NCI-H187 treated with DMSO at 0.1 percent for 48 hours (cell line): ENCODE measurements at places on chromosomes 5 and 9.
A peak's percentile ranks its signal among the peaks of the same experiment; 100 is the strongest.

GRCh38 chr5:83199126-83199525 is 121.8 kb downstream of the XRCC4 start:
- no peak for DNase-seq

- no peak for DNase-seq
Observed at GRCh38 chr9:97059626-97060025, 20.7 kb upstream of the CTSV start.

DNA sequence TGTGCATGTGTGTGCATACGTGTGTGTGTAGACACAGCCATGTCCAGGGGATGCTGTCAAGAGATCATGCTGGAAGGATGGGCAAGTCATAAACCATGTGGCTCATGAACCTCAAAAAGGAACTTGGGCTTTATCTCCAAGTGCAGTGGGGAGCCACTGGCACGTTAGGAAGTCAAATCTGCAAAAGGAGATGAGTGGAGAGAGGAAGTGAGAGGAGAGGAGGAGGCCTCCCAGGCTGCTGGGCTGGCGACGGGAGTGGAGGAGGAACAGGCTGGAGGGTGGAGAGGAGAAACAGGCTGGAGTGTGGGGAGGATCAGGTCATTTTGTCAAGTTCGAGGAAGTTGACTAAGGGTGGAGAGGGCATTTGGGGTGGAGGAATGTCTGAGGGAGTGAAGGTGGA is 29.2 kb upstream of the TIFAB start:
- no peak for DNase-seq

DNA sequence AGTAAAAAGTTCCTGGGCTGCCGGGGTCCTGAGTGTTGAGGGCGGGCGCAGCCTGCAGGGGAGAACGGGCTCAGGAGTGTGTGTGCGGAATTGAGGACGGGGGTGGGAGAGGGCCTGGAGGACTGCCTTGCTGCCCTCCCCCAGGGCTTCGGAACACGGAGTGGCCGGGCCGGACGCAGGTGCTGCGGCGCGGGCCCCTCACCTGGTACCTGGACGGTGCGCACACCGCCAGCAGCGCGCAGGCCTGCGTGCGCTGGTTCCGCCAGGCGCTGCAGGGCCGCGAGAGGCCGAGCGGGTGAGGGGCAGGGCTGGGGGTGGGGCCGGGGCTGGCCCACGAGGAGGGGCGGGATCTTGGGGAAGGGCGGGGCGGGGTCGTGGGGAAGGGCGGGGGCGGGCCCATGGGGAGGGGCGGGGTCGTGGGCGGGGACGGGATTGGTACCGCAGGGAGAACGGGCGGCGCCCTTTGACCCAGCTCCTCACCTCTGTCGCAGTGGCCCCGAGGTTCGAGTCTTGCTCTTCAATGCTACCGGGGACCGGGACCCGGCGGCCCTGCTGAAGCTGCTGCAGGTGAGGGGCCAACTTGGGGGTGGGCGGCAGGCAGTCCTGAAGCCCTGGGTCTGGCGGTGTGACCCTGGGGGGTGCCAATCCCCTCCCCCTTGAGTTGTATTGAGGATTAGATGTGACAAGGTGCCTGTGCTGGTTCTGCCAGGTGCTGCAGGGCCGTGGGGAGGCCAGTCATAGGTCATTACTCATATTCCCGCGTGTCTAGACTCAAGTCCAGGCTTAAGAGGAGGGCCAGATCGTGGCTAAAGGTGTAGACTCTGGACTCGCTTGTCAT is 7.1 kb downstream of the FPGS start:
- no peak for DNase-seq

- no peak for DNase-seq
Observed at GRCh38 chr9:25449503-25449902, 228.7 kb downstream of the TUSC1 start.

DNA sequence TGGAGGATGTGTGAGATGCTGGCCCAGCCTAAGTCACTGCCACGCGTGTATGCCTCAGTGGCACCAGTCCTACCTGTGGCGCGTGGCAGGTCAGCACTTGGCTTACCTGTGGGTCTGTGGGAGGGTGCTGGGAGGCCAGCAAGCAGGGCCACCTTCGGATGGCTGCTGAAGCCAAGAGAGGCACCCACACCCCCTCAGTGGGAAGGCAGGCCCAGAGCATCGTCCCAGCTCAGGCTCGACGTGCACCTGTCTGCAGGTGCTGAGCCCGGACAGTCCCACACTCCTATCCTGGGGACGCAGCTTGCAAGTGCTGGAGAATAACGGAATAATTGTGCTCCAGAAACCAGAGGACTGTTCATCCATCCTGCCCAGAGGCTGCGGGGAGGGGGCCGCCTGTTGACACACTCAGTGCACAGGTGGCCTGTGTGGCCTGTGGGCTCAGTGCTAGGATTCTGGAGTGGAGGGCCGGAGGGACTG is 24.0 kb downstream of the NKD2 start:
- DNase-seq: no peak

- no peak for DNase-seq
Observed at GRCh38 chr9:134436379-134436762, 110.1 kb downstream of the RXRA start.

DNA sequence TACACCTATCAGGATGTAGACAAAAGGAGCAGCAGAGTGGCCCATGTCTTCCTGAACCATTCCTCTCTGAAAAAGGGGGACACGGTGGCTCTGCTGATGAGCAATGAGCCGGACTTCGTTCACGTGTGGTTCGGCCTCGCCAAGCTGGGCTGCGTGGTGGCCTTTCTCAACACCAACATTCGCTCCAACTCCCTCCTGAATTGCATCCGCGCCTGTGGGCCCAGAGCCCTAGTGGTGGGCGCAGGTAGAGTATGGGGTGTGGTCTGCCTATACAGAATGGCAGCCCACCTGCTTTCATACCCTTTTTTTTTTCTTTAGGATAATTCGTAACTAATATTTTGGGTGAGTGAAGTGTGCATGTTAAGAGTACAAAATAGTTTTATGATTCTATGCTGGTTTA is 1.1 kb downstream of the SLC27A6 start:
- no peak for DNase-seq

GRCh38 chr5:168646335-168646734 is 67.2 kb upstream of the PANK3 start:
- DNase-seq: no peak

- no peak for DNase-seq
Observed at GRCh38 chr5:8634219-8634618, 765.3 kb downstream of the MTRR start.

DNA sequence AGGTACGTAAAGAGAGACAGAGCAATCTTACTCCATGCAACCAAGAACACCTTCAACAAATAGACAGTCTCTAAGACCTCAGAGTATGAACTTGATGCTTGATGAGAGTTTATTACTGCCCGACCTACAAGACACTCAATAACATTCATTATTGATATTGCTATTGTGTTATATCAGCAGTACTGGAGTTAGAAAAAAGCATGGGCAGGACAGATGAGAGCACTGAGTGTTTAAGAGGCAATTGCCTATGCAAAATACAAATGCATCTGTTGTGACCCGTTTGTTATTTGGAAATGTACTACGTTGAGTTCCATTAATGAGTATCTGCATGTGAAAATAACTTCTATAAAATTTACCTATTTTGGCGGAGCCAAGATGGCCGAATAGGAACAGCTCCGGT is 8.1 kb upstream of the MARCOL start:
- DNase-seq: no peak

DNA sequence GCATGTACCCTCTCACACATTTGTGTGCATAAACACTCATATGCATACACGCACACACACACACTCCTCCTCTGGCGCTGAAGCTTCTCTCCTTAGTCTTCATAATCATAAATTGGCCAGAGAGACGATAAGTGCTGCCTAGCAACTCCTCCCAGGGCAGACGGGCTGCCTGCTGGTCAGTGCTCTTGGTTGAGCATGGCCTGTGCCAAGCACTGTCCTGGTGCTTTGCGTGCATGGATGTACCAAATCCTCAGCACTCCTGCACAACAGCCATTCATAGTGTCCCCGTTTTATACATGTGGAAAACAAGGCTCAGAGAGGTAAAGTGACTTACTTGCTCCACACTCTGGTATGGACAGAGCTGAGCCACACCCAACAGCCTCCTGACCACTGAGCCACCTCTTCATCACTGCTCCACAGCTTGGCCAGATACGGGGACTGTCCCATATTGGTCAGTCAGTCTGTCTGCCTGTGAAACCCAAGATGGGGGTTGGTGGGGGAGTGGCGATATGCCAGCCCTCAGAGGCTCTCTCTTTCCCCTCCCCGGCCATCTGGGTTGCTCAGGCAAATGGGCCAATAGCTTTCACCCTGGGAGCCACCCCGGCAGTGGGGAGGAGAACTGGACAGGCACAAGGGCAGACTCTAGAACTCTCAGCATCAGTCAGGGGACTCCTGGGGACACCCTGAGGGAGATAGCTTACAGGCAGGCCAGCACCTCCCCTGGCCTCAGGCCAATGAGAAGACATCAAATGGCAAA is 64.3 kb upstream of the GARNL3 start:
- DNase-seq: no peak

DNA sequence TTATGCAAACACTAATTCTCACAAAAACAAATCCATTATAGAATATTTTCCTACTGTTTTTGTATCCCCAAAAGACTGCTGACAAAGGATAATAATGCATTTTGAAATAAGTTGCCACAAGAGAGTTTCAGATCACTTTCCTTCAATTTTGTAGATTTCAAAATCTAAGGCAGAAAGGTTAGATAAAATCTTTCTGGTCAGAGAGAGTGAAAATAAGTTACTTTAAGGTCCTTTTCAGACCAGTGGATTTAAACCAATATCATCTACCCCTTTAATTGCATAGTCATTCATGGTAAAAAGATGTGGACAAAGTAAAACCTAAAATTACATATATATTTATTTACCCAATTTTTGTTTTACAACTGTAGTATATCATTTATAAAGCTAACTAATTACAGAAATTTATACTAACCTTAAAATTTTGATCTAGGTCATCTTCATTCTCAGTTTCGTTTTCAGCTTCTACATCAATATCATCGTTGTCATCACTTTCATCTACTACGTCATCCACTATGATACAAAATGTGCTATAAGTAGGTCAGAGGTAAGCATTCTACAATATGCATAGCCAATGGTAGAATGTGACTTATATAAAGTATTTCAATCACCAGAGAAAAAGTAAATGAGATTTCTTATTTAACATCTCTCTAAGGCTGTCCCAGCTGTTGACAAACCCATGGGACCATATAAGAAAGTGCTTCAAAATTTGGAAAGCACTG is 95.7 kb downstream of the AGTPBP1 start:
- DNase-seq: no peak

GRCh38 chr5:177124486-177124991 is 9.0 kb upstream of the NSD1 start:
- no peak for DNase-seq

- peak; percentile 34 for DNase-seq
Observed at GRCh38 chr5:135398160-135398854, 724 bp downstream of the MACROH2A1 start.

DNA sequence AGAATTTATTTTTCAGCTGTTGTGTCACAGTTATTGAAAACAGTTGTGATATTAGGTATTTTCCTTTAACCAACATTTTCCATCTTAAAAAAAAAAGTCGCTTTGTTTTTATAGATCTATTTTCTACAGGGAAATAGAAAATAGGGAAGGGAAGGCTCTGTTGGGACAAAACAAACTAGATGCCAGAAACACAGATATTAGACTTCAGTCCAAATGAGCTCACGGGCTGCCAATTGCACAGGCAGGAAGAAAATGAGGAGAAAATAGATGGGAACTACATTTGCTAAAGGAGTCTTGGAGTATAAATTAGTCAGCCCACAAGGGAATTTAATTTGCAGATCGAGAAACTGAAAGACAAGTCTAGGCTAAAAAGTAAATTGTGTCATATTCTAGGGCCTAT is 21.4 kb upstream of the ISOC1 start:
- no peak for DNase-seq

DNA sequence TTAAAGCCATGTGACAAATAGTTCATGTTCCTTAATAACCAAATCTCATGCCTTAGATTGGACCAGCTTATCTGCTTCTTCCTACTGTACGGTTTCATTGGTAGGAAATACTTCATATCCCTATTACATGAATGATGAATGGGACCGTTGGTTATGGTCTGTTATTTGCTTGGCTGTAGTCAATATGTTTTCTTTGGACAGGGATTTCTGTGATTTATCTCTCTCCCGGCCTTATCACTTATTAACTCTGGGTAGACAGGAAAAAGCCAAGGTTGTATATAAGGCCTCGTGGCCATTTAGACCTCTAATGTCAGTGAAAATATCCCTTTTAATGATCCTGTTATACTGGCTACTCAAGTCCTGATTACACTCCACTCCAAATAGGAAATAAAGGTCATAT is 330.6 kb downstream of the EBF1 start:
- DNase-seq: no peak

DNA sequence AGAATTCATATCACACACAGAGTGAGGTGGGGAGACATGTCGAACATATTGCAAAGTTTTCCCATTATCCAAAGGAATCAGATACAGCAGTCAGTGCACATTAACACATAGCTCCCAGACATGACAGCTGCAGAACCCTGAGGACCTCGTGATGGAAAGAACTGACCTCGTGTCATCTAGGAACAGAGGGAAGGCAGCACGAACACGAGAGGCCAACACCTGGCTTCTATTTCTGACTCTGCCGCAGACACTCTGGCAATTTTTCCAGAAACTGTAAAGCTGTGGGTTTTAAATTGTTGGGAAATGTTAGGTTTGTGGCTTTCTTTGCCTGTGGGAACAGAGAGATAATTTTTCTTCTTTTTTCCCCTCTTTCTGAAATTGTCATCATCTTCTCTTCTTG is 315.0 kb upstream of the PIK3R1 start:
- no peak for DNase-seq

GRCh38 chr9:33255014-33255413 is 9.5 kb downstream of the BAG1 start:
- DNase-seq: no peak

GRCh38 chr9:108016446-108016845 is 526.9 kb upstream of the KLF4 start:
- DNase-seq: no peak

DNA sequence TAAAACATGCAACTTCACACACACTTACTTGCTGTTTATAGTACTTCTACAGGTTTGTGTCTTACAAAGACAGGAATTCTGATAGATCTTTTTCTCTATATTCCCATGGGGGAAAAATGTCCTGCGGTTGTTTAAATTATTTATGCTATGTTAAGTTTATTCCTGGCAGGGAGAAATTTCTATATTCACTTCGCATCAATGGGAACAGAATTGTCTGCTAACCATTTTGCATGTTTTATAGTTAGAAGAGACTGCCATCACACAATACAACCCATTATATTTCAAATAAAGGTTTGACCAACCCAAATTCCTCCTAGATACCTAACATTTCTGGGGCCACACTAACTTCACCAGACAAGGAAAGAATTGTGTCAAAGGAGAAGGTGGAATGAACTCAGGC is 110.0 kb upstream of the PRR16 start:
- DNase-seq: no peak

DNA sequence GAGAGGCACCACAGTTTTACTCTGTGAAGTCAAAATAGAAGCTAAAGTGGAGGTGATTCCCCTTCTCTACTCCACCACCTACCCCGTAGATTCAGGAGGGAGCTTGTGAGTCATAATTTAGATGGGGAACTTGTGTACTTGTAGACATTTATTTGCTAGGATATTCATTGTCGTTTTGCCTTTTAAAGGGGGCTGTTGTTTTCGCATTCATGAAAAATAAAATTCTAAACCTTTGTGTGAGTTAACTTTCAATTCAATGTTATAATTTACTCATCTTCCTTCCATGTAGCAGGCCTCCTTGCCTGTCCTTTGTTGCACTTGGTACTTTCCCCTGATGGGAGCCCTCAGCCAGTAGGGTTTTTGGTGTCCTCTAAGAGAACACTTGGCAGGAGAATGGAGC is 22.0 kb downstream of the SECISBP2 start:
- no peak for DNase-seq

GRCh38 chr5:139335811-139336210 is 5.8 kb upstream of the PAIP2 start:
- no peak for DNase-seq
